ENCODE measurements at places on chromosomes 1 and 21. TPM values are rescaled to one million over a fixed set of nuclear protein-coding genes. Genes with fewer than 3 reads are reported as not detected.

The FMOD gene
- 46.0 TPM for total RNA-seq

The CACHD1 gene
- 7.1 TPM for total RNA-seq

The KRTAP21-2 gene
- not detected for total RNA-seq

The EBNA1BP2 gene
- total RNA-seq, result 34.9 TPM

GRCh38 chr1:236746785-236747184, 48.3 kb upstream of the MTR start:
- H3K36me3 ChIP-seq, result no peaks in the 10 kb centered on the region
- H3K4me1 ChIP-seq, result no peaks in the 10 kb centered on the region
- no peak overlapping the region for H3K27ac ChIP-seq
- no peak overlapping the region for H3K4me3 ChIP-seq

GRCh38 chr1:230507666-230508402, 81.7 kb upstream of the PGBD5 start:
- no peaks in the 10 kb centered on the region for H3K4me1 ChIP-seq
- no peak overlapping the region for H3K27ac ChIP-seq
- no peak for DNase-seq
- H3K4me3 ChIP-seq, result no peak overlapping the region

DNA sequence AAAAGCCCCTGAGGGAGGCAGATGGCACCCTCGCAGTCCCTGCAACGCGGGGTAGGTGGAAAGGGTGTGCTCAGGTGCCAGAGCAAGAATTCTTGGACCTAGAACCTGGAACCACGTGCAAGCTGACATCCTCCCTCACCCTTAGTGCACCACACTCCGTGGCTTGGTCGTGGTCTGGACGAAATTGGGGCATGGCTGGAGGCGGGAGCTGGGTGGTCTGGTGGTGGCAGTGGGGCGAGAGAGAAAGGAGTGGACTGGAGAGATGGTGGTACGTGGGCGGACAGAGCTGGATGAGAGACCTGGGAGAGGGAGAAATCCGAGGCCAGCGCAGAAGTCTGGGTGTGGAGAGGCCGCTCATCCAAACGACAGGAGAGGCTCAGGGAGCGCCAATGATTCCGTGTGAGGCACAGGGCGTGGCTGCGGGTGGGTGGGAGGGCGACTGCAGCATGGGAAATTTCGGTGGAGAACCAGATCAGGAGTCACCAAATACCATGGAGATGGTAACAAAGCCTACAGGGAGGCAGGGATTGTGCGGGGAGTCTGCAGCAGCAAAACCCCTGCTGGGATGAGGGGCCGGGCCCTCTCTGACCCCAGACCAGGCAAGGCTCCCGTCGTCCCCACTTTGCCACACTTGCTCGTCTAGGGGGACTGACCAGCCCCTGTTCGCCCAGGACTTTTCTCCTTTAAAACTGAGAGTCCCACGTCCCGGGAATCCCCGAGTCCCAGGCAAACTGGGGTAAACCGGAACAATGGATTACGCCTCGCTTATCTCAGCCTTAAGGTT, 31.9 kb downstream of the CDCP2 start:
- no peaks in the 10 kb centered on the region for H3K36me3 ChIP-seq
- H3K4me3 ChIP-seq, result peak overlapping the region; percentile 32
- H3K4me1 ChIP-seq, result peaks cover 13% of the 10 kb centered on the region

DNA sequence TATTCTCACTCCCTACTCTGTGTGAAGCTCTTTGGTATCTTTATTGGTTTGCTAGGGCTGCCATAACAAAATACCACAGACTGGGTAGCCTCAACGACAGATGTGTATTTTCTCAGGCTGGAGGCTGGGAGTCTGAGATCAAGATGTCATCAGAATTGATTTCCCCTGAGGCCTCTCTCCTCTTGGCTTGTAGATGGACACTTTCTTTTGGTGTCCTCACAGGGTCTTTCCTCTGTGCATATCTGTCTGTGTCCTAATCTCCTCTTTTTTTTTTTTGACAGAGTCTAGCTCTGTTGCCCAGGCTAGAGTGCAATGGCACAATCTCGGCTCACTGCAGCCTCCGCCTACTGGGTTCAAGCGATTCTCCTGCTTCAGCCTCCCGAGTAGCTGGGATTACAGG, 71.4 kb upstream of the KCNJ6 start:
- H3K36me3 ChIP-seq, result no peaks in the 10 kb centered on the region
- no peak overlapping the region for H3K4me3 ChIP-seq
- no peak overlapping the region for H3K27ac ChIP-seq
- no peaks in the 10 kb centered on the region for H3K27me3 ChIP-seq
- no peaks in the 10 kb centered on the region for H3K4me1 ChIP-seq
- no peak for DNase-seq

DNA sequence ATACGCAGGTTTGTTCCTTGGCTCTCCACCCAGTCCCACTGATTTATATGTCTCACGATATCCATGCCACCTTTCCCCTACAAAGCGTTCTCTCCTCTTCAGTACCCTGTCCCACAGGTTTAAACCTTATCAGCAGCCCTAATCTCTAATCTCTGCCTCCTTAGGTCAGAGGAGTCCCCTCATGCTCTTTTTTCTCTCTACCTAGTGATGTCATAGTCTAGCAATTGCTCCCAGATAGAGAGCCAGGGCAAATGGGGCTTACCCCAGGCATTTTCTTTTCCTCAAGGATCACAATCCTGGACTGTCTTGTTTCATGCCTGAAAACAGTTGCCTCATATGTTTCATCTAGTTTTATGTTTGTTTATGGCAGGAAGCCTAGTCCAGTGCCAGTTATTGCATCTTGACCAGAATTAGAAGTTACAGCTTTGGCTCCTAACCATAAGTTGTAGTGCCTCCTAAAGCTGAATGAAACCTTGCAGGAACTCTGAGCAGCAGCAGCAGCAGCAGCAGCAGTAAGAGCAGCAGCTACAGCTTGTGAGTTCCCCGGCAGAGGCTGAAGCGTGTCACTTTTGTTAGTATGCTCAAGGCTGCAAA, 26.7 kb upstream of the TP53BP2 start:
- no peaks in the 10 kb centered on the region for H3K36me3 ChIP-seq
- no peaks in the 10 kb centered on the region for H3K27me3 ChIP-seq
- no peak overlapping the region for H3K27ac ChIP-seq
- no peak for DNase-seq

DNA sequence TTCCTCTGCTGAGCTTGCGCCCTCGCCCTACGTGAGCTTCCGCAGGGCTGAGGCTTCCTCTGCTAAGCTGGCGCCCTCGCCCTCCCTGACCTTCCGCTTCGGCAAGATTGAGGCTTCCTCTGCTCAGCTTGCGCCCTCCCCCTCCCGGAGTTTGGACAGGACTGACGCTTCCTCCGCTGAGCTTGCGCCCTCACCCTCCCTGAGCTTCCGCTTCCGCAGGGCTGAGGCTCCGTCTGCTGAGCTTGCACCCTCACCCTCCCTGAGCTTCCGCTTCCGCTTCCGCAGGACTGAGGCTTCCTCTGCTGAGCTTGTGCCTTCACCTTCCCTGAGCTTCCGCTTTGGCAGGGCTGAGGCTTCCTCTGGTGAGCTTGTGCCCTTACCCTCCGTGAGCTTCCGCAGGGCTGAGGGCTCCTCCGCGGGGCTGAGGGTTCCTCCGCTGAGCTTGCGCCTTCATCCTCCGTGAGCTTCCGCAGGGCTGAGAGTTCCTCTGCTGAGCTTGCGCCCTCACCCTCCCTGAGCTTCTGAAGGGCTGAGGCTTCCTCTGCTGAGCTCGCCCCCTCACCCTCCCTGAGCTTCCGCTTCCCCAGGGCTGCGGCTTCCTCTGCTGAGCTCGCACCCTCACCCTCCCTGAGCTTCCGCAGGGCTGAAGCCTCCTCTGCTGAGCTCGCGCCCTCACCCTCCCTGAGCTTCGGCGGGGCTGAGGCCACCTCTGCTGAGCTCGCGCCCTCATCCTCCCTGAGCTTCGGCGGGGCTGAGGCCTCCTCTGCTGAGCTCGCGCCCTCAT, 753.6 kb upstream of the TPTE start:
- H3K27ac ChIP-seq, result no peak overlapping the region
- H3K27me3 ChIP-seq, result peaks cover 21% of the 10 kb centered on the region
- no peaks in the 10 kb centered on the region for H3K36me3 ChIP-seq

DNA sequence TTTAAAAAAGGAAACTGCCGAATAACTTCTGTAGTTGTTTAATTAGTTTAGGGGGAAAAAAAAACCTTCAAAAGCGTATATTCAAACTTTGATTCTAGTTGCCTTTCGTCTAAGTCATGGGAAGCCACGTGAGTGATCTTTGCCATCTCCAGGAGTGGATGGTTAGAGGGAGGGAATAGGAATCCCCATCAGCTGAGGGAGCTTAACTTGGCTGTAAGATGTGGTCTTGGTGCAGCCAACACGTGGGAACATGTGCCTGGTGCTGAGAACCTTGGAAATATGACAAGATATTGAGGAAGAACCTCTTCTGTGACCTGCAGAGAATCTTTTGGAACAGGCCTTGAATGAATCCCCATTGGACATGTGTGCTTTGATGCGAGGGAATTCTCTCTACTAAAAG, 1.7 kb downstream of the BACE2 start:
- H3K27me3 ChIP-seq, result no peaks in the 10 kb centered on the region
- no peak for DNase-seq
- no peaks in the 10 kb centered on the region for H3K36me3 ChIP-seq
- H3K4me3 ChIP-seq, result no peak overlapping the region
- H3K4me1 ChIP-seq, result peaks cover 26% of the 10 kb centered on the region

DNA sequence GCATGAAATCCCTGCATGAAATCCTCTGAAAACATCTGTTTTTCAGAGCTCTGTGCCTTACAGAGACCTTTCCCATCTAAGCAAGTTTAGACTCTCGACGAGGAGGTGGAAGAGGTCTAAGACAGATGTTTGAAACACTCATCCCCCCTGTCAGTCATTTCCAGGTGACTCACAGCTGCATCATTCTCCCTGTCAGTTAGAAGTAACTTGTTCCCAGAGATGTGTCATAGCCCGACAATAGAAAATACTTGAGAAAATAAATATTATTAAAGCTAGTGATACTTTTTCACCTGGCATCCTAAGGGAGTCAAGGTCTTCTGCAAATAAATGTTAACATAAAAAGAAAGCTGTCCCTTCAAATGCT, 41.6 kb upstream of the SEC16B start:
- DNase-seq, result no peak
- no peak overlapping the region for H3K27ac ChIP-seq
- no peak overlapping the region for H3K4me3 ChIP-seq
- H3K4me1 ChIP-seq, result no peaks in the 10 kb centered on the region
- H3K36me3 ChIP-seq, result no peaks in the 10 kb centered on the region

GRCh38 chr1:41710980-41711379, 207.7 kb downstream of the HIVEP3 start:
- no peaks in the 10 kb centered on the region for H3K36me3 ChIP-seq
- H3K4me3 ChIP-seq, result no peak overlapping the region
- H3K4me1 ChIP-seq, result no peaks in the 10 kb centered on the region

- H3K4me1 ChIP-seq, result no peaks in the 10 kb centered on the region
- no peaks in the 10 kb centered on the region for H3K36me3 ChIP-seq
- DNase-seq, result no peak
Measured at GRCh38 chr1:160844447-160845232, 18.0 kb downstream of the CD244 start.

DNA sequence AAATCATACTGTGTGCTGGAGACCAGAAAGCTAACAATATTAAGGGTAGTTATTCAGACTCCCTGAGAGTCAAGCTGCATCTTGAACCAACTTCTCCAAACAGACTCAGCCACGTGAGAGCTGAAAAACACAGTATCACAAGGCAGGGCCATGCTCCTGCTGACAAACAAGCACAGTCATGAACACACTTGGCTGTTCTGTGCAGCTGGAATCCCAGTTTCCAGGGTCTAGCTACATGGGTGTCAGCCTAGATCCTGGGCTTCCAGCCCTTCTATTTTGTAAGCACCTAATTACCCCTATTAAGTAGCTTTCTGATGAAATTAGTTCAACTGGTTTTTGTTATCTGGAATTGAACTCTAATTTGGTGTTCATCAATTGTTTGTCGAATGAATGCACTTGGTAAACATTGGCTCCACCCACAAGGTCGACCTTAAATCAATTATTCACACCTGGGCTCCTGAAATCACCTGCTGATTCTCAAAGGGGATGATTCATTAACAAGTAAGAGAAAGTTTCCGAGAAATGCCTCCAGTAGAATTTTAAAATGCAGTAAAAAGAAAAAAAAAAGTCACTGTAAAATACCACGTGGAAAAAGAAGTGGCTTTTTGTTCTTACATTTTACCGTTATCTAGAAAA, 179.3 kb downstream of the ZC3H11B start:
- H3K4me1 ChIP-seq, result no peaks in the 10 kb centered on the region
- H3K36me3 ChIP-seq, result no peaks in the 10 kb centered on the region
- no peak overlapping the region for H3K27ac ChIP-seq
- no peak for DNase-seq

GRCh38 chr1:111895017-111895416, 94.5 kb downstream of the KCND3 start:
- DNase-seq, result no peak
- no peaks in the 10 kb centered on the region for H3K27me3 ChIP-seq
- no peaks in the 10 kb centered on the region for H3K4me1 ChIP-seq
- H3K4me3 ChIP-seq, result no peak overlapping the region
- H3K36me3 ChIP-seq, result no peaks in the 10 kb centered on the region
- H3K27ac ChIP-seq, result no peak overlapping the region

DNA sequence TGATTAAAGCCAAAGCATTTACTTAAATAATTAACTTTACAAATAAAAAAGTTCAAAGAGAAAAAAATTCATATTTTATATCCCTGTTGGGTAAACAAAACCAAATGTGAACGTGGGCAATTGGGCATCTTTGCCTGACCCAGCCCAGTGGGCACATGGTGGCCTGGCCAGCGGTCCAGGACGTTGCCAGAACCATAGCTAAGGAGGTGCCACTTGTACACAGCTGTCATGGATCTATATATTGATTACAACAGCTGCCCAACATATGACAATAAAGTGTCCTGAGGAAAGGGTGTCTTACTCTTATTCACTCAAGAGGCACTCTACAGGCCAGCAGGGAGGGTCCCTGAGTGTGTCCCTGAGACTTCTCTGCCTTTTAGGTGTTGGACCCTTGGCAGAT, 78.5 kb downstream of the BCAR3 start:
- no peak overlapping the region for H3K27ac ChIP-seq
- DNase-seq, result peak; percentile 51
- H3K4me1 ChIP-seq, result peaks cover 42% of the 10 kb centered on the region
- no peak overlapping the region for H3K4me3 ChIP-seq
- no peaks in the 10 kb centered on the region for H3K36me3 ChIP-seq

DNA sequence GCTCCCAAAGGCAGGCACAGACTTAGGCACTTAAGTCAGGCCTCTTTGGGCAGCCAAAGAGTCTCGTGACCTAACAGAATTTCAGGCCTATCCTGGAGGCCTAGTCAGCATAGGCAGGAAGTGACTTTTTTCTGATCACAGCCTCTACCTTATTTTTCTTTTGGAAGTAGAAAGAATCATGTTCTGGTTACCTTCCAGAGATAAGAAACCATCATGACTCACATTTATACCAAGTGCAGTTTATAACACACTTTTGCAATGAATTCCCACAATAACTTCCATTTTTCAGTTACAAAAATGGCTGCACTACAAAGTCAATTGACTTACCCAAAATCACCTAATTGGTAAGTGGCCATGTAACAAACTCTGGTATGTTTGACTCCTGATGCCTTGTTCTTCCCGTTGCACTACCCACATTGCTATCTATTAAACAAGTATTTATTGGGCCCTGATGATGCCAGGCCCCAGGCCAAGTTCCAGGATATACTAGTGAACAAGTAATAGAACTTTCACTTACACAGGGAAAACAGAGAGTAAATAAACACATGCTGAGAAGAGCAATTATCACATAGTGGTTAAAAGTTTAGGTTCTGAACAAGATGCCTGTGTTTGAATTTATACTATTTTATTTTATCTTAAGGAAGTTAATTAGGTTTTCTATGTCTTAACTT, 74.3 kb downstream of the SH3GLB1 start:
- no peak for DNase-seq
- H3K4me1 ChIP-seq, result peaks cover 21% of the 10 kb centered on the region
- H3K27me3 ChIP-seq, result no peaks in the 10 kb centered on the region
- H3K36me3 ChIP-seq, result no peaks in the 10 kb centered on the region
- H3K27ac ChIP-seq, result no peak overlapping the region

- no peaks in the 10 kb centered on the region for H3K27me3 ChIP-seq
- DNase-seq, result peak; percentile 84
- peak overlapping the region; percentile 63 for H3K27ac ChIP-seq
- H3K36me3 ChIP-seq, result no peaks in the 10 kb centered on the region
- H3K4me1 ChIP-seq, result no peaks in the 10 kb centered on the region
- peak overlapping the region; percentile 18 for H3K4me3 ChIP-seq
Measured at GRCh38 chr1:59020151-59020997, 236.5 kb upstream of the JUN start.

Data from sigmoid colon (tissue), 7 donors.